ENCODE measurements at places on chromosomes 5 and 9.

- DNase-seq = no peak
These were observed 49.5 kb downstream of the DAB2IP start for GRCh38 chr9:121700832-121701419.

DNA sequence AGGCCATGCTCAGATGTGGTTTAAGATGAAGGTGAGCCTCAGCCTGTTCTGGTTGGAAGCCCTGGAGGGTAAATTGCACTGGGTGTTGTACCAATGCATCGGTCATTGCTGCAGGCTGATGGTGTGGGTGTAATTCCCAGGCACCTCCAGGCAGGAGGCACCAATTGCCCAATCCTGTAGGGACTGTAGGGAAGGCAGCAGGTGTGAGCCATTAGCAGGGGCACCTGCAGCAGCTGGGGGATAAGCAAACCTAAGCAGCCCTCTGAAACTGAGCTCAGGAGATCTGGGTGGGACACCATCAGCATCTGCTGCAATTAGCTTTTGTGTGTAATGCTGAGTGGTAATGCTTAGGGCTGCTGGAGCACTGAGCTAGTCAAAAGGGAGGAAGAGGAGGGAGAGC, 190.1 kb upstream of the TBC1D2 start:
- no peak for DNase-seq

DNA sequence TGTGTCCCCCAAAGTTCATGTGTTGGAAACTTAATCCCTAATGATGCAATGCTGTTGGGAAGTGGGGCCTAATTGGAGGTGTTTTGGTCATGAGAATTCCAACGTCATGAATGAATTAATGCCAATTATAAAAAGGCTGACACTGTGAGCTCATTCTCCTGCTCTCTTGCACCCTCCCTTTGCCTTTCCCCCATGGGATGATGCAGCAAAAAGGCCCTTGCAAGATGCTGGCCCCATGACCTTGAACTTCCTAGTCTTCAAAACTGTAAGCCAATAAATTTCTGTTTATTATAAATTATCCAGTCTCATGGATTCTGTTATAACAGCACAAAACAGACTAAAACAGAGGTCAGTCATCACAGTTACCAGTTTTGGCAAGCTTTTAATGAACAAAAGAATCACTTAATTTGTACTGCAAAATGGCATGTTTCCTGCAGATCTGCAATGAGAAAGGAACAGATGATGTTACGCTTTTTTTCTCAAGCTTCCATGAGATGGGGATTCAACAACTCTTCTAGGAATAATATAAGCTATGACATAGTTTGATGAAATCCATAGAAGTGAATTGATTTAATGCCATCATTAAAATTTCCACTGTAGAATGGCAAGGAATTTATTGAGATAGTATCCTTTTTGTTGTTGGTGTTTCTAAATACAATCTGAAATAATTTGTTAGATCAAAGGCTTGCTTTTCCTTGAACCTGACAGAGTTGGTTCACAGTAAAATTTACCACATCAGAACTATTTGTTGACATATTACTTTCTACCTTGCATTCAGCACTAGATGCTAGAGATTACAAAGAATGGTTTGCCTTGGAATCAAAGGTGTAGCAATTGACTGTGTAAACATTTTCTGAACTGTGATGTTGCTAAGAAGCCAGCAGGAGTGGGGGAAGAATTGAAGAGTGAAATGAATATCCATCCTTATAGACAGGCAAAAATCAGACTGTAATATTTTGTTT, 29.3 kb upstream of the RFK start:
- no peak for DNase-seq

GRCh38 chr5:114362977-114363761, 1.3 kb downstream of the KCNN2 start:
- no peak for DNase-seq

GRCh38 chr5:54895816-54896341, 89.5 kb downstream of the ESM1 start:
- DNase-seq = no peak

DNA sequence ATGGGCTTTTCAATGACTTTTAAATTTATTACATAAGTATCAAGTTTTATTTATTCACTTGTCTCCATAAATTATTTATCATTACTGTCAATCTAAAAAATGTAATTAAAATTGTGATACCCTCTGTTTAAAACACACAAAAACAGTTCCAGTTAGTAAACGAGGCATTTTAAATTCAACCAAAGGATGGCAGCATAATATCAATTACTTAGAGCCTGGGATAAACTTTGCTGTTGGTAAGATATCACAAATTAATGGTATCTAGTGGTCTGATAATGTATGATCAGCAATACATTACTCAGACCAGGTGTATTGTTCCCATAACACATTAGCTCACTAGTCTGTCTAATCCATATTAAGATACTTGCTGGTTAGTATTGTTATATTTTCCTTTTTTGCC, 9.6 kb upstream of the IFNE start:
- no peak for DNase-seq

GRCh38 chr5:133716532-133717183, 104.3 kb upstream of the FSTL4 start:
- DNase-seq = no peak

GRCh38 chr5:136840601-136841000, 475.3 kb upstream of the TRPC7 start:
- DNase-seq = no peak

DNA sequence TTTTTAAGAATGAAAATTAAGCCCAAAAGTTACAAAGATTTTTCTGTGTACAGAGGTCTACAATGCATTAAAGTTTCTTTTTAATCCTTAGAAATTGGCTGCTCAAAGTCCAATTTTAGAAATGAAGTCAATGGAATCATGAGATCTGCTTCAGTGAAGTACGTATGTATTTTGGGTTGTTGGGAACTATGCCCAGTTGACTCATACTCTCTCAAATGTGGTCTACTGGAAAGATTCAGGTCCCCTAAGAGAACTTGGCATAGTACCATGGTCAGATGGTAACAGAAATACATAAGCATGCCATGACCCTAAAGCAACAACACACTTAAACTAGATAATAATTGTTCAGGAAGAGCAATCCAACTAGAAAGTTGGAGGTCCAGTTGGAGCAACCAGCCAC, 23.0 kb downstream of the FBLL1 start:
- DNase-seq = no peak

- DNase-seq = no peak
These were observed 17.1 kb upstream of the KIF12 start for GRCh38 chr9:114116126-114116747.

DNA sequence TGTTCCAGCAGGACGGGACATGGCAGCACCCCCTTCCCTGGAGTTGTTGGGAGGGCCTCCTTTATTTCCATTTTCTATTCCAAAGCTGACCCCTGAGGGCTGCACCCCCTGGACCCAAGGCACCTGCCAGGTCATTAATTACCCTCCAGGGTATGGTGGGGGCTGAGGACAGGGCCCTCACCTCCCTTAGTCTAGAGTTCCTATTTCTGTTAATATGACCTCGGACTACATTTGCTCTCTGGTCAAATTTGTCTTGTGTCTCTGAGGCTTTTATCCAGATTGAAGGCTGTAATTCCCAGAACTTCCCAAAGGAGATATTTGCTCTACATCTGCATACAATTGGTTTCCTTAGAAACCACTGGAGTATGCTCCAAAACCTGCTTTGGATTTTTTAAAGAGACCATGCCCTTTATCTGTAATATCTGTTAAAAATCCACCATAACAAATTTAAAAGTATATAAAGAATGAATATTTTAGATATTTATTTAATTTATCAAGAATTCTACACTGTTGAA, 16.8 kb downstream of the PHF2 start:
- DNase-seq = no peak

GRCh38 chr5:68875351-68875750, 218.5 kb upstream of the SLC30A5 start:
- no peak for DNase-seq

GRCh38 chr5:91684625-91685024, 301.5 kb upstream of the ARRDC3 start:
- DNase-seq = no peak

DNA sequence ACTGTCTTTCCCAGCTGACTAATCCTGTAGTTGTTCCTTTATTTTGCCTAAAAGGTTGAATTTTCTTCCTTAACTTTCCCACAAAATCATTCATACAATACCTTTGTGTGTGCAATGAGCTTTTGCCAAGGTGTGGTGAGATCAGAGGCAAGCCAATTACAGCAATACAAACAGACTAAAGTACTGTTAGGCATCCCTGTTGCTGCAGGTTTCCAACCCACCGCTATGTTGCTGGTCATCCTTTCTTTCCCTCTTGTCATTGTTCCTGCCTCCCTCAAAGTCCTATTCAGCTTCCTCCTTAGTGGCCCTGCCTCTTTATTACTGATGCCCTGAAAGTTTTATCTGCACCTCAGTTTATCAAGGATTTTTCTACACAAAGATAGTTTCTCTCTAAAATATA, 22.1 kb downstream of the ITGA2 start:
- DNase-seq = no peak

DNA sequence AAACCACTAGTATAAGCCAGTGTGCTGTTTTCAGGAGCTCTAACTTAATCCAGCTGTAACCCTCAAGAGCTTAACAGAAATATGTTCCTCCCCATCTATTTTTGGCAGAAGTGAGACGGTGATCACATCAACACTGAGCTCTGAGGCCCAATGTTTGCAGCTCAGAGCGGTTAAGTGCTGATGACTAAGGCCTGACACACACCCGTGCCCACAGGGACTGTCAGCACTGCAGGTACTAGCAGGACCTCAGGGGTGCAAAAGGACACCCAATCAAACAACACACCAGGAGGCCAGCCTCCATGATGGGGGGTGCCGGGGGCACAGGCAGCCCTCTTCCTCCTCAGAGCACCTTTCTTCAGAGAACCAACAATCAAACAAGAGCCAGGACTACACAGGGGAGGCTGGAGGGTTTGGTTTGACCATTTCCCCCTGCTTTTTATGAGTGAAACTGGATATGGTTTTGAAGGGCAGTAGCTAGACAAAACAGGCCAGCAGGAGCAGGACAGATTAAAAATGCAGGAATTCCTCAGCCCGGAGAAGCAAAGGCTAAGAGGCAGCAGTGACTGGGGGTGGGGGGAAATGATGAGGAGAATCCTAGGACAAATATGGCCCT, 61.3 kb downstream of the RAPGEF1 start:
- peak; percentile 60 for DNase-seq

GRCh38 chr5:73998489-73998888, 372.5 kb downstream of the ARHGEF28 start:
- DNase-seq = no peak

GRCh38 chr5:33261305-33261704, 179.5 kb upstream of the TARS1 start:
- no peak for DNase-seq

- DNase-seq = no peak
These were observed 2.0 kb upstream of the ADAMTS6 start for GRCh38 chr5:65483546-65484346.

- DNase-seq = no peak
These were observed 130.3 kb downstream of the RGS3 start for GRCh38 chr9:113593682-113594281.

DNA sequence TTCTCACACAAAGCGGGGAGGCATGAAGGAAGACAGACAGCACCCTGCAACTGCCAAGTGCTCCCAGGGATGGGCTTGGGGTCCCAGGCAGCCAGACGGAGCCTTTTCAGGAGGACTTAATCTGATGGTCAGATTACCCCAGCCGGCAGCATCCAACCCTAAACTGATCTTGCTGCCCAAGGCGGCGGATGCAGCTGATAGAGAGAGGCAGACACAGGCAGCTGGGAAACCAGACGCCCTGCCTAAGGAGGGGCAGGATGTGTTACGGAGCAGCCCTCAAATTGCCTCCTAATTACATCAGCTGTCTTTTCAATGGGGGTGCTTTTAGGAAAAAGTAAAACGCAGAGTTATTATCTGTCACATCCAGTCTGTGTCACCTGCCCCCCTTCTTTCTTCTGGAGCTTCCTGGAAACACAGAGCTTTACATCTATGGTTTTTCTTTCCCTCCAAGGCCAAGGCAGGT, 190.9 kb upstream of the PANK3 start:
- no peak for DNase-seq

DNA sequence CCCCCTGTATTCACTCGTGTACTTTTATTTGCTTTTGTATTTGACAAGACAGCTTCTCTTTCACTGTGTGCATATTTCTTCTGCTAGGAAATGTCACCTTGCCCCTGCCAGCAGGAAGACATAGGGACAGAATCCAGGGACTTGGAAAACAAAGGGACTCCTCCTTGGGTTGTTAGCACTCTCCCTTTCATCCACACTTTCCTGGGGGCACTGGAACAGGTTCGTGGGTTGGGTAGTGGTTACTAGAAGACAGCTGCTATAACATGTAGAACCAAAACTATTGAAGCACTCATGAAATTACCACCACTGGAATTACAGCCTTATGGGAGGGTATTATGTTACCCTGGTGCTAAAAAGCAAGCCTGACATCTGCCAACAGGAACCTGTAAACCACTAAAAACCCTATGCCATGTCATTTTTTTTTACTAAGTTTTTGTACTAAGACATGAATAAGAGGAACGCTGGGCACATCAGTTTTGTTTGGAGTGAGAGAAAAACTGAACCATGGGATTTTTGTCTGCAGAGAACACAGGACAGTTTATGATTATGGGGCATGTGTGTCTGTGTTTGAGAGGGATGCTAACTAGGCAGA, 4.7 kb upstream of the CCL28 start:
- no peak for DNase-seq

DNA sequence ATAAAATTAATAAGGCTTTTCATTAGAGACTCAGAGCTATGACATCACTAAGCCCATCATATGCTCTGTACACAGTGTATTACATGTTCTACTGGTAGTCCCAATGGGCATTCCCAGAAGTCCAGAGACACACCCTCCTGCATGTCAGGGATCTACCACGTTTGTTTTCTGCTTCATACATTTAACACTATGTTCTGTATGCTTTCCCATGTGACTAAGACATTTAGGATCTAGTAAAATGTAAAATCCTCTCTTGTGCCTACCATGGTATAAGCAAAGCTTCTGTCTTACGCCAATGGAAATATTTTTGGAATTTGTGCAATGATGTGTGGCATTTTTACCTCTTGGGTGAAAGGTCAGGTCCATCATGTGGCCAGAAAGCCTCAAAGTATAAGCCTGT, 192.4 kb downstream of the ADAMTSL1 start:
- no peak for DNase-seq

- no peak for DNase-seq
These were observed 19.3 kb downstream of the PCSK5 start for GRCh38 chr9:75909776-75910175.
